ENCODE measurements at places on chromosomes 3 and 15. TPM values are rescaled to one million over a fixed set of nuclear protein-coding genes. Genes with fewer than 3 reads are reported as not detected.

DNA sequence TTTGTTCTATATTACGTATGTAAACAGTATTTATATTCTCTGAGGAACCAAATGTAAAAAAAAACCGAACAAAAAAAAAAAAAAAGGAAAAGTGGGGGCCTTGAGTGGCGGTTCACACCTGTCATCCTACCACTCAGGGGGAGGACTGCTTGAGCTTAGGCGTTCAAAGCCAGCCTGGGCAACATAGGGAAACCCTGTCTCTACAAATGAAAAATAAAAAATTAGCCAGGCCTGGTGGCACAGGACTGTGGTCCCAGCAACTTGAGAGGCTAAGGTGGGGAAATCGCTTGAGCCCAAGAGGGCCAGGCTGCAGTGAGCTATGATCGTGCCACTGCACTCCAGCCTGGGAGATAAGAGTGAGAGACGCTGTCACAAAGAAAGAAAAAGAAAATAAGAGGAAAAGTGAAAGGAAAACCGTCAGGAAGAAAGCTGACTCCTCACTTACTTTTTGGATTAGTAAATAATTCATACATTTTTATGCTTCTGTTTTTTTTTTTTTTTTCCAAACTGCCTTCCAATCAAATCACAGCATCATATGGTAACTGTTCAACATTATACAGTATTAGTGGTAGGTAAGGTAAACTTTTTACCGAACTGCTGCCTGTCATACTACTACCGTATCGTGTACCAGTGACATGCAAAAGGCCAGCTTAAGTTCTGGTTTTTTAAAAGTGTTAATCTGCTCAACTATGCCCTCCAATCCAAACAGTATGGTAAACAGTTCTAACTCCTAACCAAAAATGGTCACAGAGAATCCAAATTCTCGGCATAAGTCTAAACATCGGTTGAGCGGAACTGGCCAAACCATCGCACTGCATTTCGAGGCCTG lies 1.2 kb downstream of the PHC3 start:
- H3K4me1 ChIP-seq, result peaks cover 6% of the 10 kb centered on the region
- peak overlapping the region; percentile 89 for H3K4me3 ChIP-seq
- peak overlapping the region; percentile 96 for H3K27ac ChIP-seq
- peak; percentile 31 for DNase-seq

DNA sequence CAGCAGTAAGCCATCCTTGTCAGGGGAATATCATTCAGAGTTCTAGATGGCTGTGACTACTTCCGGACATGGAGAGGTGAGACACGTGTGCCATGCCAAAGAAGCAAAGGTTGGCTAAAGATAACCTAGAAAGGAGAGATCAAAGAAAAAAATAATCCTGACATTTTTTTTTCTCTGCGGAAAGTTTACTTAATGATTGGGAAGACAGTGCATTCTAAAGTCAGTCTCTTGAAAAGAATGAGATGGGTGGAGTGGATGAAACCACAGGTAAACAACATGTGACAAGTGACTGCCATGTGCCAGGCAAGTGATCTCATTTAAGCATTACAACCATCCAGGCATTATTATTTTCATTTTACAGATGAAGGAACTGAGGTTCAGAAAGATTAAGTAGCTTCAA lies 436.6 kb downstream of the SOX2 start:
- H3K27ac ChIP-seq, result no peak overlapping the region
- no peak overlapping the region for H3K4me3 ChIP-seq
- DNase-seq, result no peak
- no peaks in the 10 kb centered on the region for H3K4me1 ChIP-seq
- no peaks in the 10 kb centered on the region for H3K27me3 ChIP-seq
- H3K36me3 ChIP-seq, result no peaks in the 10 kb centered on the region

- H3K36me3 ChIP-seq, result peaks cover 49% of the 10 kb centered on the region
- H3K4me1 ChIP-seq, result peaks cover 51% of the 10 kb centered on the region
- peak overlapping the region; percentile 79 for H3K27ac ChIP-seq
Observed at GRCh38 chr3:149373235-149374125, 4.0 kb downstream of the TM4SF1 start.

DNA sequence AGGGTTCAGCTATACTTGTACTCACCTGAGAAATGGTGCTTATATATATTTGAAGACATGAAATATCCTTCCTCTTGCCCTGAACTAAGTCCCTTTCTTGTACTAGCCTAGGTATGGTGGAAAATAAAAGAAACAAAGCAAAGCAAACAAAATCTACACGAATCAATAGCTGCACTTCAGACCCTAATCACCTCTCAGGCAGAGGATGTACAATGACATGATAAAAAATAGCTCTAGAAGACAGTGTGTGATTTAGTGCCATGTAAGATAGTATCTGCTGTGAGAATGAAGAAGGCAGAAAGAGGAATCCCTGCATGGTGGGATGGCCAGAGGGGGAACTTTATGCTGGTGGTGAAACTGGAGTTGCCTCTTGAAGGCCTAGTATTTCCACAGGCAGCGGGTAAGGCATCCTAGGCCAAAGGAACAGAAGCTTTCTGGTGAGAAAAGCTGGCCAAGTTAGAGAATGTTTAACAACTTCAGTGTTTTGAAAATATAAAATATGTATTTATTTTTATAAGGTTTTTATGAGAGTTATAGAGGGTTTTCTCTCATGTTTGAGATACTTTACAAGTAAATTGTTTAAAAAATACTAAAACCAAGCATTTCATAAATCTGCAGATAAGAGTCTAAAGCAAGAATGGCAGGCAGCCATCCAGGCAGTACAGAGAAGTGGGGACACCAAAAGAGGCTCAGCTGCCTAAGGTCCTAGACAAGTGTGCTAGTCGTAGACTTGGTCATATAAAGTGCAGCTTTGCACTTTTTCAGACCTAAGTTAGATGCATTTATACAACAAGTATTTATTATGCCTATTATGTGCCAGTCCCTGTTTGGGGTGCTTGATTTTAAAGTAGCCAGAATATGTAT lies 14.9 kb downstream of the LEKR1 start:
- no peak overlapping the region for H3K4me3 ChIP-seq
- no peak overlapping the region for H3K27ac ChIP-seq
- H3K4me1 ChIP-seq, result no peaks in the 10 kb centered on the region

GRCh38 chr3:183098536-183099025 lies 715 bp downstream of the MCCC1 start:
- no peak for DNase-seq
- H3K27ac ChIP-seq, result peak overlapping the region; percentile 93
- no peaks in the 10 kb centered on the region for H3K27me3 ChIP-seq
- peaks cover 6% of the 10 kb centered on the region for H3K36me3 ChIP-seq
- H3K4me3 ChIP-seq, result peak overlapping the region; percentile 91

DNA sequence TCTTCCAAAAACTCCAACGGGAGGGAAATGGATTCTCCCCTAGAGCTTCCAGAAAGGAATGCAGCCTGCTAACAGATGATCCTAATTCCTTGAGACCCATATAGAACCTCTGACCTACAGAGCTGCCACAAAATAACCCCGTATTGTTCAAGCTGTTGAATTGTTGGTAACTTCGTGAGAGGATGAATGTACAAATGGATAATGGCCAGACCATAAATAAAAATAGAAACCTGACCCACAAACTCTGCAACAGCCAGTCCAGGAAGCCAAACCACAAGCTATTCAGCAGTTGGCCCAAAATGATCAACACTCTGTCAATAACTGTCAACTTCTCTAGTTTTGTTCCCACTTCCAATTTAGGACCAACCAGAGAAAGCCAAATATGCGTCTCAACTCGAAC lies 414.0 kb upstream of the ZNF717 start:
- no peak for DNase-seq
- H3K4me1 ChIP-seq, result no peaks in the 10 kb centered on the region
- H3K36me3 ChIP-seq, result no peaks in the 10 kb centered on the region
- H3K4me3 ChIP-seq, result no peak overlapping the region
- H3K27ac ChIP-seq, result no peak overlapping the region

- DNase-seq, result no peak
- H3K4me1 ChIP-seq, result peaks cover 4% of the 10 kb centered on the region
- H3K27ac ChIP-seq, result no peak overlapping the region
- H3K36me3 ChIP-seq, result no peaks in the 10 kb centered on the region
- H3K4me3 ChIP-seq, result no peak overlapping the region
- H3K27me3 ChIP-seq, result no peaks in the 10 kb centered on the region
Observed at GRCh38 chr3:56889131-56889530, 87.4 kb upstream of the ARHGEF3 start.

GRCh38 chr15:88256279-88257230 lies at the start of gene NTRK3:
Gene NTRK3, minus strand, starts transcription at chr15:88256739. Its CDS starts 586 bp downstream, at chr15:88256153.
- no peaks in the 10 kb centered on the region for H3K4me1 ChIP-seq
- H3K36me3 ChIP-seq, result no peaks in the 10 kb centered on the region
- no peak for DNase-seq
- no peak within 1 kb of the TSS for H3K27ac ChIP-seq
- H3K27me3 ChIP-seq, result peaks cover 52% of the 10 kb centered on the region

DNA sequence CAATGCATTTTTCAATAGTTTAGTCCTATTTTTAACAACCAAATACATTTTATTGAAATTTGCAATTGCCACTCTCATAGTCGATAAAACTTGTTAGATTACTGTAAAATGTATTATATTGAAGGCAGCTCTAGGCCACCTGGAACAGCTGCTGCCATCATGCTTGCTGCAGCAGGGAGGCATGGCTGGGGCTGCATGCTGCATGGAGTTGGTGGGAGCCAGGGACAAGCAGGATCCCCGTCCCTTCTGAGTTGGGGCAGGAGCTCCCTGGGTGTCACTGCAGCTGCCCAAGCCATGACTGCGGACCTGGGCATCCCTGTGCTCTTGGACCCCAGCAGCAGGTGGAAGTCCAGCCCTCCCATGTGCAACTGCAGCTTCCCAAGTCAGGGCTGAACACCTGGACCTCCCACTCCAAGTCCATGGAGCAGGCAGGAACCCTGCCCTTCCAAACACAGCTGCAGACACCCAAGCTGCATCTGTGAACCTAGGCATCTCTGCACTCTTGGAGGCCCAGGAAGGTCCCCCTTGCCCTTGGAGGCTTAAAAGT lies 742.0 kb downstream of the ZBBX start:
- DNase-seq, result no peak
- H3K36me3 ChIP-seq, result no peaks in the 10 kb centered on the region
- H3K27me3 ChIP-seq, result no peaks in the 10 kb centered on the region
- H3K4me1 ChIP-seq, result no peaks in the 10 kb centered on the region

DNA sequence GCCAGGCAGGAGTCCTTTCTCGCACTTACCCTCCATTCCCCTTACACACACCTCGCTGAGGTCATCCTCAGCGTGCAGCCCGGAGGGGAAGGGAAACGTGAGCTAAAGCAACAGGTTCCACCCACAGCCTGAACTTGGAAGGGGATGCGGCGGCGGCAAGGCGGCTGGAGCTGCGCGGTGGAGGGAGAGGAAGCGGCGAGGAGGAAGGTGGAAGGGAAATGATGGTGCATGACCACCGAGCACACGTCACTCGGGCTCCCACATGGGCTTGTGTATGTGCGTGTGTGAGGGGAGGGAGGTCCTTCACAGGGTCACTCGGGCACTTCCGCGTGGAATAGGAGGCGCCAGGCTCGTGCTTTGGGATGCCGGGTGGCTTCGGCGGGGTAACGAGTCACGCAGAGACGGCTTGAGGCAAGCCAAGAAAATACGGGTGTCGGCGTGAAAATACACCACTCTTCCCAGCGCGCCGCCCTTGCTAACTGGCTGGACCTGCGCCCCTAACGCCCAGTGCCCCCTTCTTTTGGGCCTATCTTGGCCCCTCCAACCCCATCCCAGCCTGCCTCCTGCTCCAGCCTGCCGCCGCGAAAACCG lies 225.5 kb upstream of the IL12A start:
- H3K36me3 ChIP-seq, result peaks cover 6% of the 10 kb centered on the region
- DNase-seq, result peak; percentile 77
- peaks cover 41% of the 10 kb centered on the region for H3K4me1 ChIP-seq
- H3K4me3 ChIP-seq, result peak overlapping the region; percentile 81
- no peaks in the 10 kb centered on the region for H3K27me3 ChIP-seq

DNA sequence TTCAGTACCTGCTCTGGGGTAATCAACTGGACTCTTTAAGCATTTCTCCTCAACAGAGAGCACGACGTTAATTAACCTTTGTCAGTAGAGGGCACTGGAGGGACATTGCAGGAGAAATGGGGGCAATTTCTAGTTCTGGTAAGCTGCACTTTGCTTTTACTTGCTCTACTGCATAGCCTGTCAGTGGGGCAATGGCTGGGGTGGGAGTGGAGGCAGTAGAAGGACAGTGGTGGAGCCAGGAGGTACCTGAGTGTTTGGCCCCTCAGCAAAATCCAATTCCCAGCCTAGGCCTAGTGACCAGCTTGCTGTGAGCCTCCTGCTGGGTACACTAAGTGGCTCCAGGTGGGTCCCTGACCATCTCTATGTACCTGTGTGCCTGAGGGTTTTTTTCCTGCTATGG lies 18.3 kb upstream of the MED12L start:
- no peaks in the 10 kb centered on the region for H3K4me1 ChIP-seq
- H3K36me3 ChIP-seq, result no peaks in the 10 kb centered on the region
- no peak overlapping the region for H3K27ac ChIP-seq
- no peaks in the 10 kb centered on the region for H3K27me3 ChIP-seq
- peak; percentile 38 for DNase-seq

GRCh38 chr3:112467539-112467938 lies 31.7 kb downstream of the BTLA start:
- H3K4me3 ChIP-seq, result no peak overlapping the region
- H3K4me1 ChIP-seq, result no peaks in the 10 kb centered on the region
- no peaks in the 10 kb centered on the region for H3K27me3 ChIP-seq
- no peaks in the 10 kb centered on the region for H3K36me3 ChIP-seq

DNA sequence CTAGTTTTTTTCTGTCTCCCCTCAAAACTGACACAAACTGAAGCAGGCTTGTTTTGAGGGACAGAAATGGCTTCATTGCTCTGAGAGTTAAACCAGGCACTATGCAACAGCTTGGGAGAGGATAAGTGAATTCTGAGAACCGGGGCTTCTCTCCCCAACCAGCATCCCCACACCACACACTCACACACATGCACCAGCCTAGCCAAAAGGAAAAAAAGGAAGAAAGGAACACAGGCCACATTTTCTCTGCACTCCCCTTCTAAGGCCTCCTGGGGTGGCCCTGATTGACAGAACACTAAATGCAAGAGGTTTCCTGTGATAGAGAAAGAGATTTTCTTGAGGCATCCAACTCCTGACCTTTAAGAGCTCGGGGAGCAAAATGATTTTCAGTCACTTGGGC lies 177.5 kb downstream of the TLE3 start:
- peaks cover 44% of the 10 kb centered on the region for H3K27me3 ChIP-seq
- no peaks in the 10 kb centered on the region for H3K36me3 ChIP-seq
- no peak for DNase-seq
- H3K27ac ChIP-seq, result no peak overlapping the region
- H3K4me3 ChIP-seq, result no peak overlapping the region

- H3K4me1 ChIP-seq, result peaks cover 12% of the 10 kb centered on the region
- H3K27me3 ChIP-seq, result no peaks in the 10 kb centered on the region
- DNase-seq, result no peak
- H3K4me3 ChIP-seq, result no peak overlapping the region
Observed at GRCh38 chr3:58079773-58080172, 71.6 kb downstream of the FLNB start.

GNB5 gene
- total RNA-seq, result 33.7 TPM
